COLO829 (cell line): ENCODE measurements at places on chromosomes 5 and 9.
A peak's percentile ranks its signal among the peaks of the same experiment; 100 is the strongest.

GRCh38 chr5:95027151-95027721 is 257.7 kb downstream of the MCTP1 start:
- DNase-seq = no peak

- no peak for DNase-seq
Observed at GRCh38 chr9:33260372-33260771, 4.1 kb downstream of the BAG1 start.

DNA sequence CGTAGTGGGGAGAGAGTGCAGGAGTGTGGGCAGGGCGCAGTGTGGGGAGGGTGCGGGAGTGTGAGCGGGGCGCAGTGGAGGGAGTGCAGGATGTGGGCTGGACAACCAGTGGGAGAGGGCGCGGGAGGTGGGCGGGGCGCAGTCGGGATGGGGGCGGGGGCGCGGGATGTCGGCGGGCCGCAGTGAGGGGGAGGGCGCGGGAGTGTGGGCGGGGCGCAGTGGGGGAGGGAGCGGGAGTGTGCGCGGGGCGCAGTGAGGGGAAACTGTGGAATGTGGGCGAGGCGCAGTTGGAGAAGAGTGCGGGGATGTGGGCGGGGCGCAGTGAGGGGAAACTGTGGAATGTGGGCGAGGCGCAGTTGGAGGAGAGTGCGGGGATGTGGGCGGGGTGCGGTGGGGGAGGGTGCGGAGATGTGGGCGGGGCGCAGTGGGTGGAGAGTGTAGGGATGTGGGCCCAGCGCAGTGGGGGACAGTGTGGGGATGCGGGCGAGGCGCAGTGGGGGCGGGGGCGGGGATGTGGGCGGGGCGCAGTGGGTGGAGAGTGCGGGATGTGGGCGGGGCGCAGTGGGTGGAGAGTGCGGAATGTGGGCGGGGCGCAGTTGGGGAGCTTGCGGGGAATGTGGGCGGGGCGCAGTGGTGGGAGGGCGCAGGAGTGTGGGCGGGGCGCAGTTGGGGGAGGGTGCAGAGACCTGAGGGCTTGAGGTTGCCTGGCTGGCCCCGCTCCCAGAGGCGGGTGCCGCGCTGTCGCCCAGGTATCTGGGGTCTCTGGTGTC is at the start of gene NXNL2:
Gene NXNL2 (plus strand): TSS at position 723 of the 770 bp plus-strand sequence. CDS start 257 bp downstream, outside the sequence.
- DNase-seq = peak; percentile 57

DNA sequence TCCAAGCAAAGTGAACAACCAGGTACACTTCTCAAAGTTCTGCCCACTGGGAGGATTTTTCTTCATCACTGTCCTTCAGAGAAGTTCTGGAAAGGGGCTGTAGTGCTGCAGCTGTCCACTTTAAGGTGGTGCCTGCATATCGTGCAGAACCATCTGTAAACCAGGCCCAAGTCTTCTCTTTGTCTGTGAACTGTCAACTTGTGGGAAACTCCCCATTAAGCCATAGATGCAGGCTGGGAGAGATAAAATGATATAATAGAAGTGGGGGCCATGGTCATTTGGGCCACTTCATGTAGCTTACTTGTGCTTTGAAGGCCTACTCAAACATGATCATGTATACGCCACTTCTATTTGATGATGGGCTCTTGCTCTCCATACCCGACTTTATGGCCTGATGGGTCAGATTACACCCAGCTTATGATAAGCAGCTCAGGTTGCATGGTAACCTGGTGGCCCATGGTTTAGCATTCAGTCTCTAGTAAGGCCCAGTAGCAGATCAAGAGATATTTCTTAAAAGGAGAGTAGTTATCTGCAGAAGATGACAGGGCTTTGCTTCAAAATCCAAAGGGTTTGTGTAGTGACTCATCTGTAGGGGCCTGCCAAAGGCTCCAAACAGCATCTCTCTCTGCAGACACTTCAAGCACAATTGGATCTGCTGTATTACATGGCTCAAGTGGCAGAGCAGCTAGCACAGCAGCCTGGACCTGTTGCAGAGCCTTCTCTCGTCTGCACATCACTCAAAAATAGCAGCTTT is 15.7 kb upstream of the BTF3 start:
- no peak for DNase-seq

DNA sequence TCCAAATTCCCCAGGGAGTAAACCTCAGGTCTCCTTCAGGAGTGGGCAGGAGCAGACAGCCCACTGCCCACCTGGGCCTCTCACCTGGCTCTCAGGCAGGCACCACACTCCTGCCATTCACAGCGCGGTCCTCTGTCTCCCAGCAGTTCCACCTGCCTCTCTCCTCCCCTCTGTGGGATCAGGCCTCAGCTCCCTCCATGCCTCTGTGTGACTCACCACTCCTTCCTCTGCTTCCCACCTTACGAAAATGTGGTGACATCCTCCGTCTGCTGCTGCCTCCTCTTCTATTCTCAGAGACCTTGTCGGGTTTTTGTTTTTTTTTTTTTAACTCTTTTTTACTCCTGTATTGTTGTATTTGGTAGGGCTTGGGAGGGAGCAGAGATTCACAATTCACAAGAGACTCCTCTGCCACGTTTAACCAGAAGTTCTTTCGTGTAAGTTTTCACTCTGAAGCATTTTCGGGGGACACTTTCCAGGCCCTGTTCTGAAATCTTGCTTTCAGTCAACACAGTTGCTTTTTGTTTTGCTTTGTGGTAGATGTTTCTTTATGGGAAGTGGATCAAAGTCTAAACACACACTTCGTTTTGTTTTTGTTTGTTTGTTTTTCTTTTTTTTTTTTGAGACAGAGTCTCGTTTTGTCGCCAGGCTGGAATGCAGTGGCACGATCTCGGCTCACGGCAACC is 21.1 kb upstream of the CDKN2AIPNL start:
- no peak for DNase-seq

- DNase-seq = no peak
Observed at GRCh38 chr5:87405472-87406155, 7.1 kb downstream of the CCNH start.

- DNase-seq = no peak
Observed at GRCh38 chr9:18890372-18890771, 142.6 kb downstream of the SAXO1 start.

- no peak for DNase-seq
Observed at GRCh38 chr5:142981886-142982820, 212.0 kb downstream of the ARHGAP26 start.

GRCh38 chr9:110170357-110171257 is 37.4 kb downstream of the C9orf152 start:
- DNase-seq = no peak

DNA sequence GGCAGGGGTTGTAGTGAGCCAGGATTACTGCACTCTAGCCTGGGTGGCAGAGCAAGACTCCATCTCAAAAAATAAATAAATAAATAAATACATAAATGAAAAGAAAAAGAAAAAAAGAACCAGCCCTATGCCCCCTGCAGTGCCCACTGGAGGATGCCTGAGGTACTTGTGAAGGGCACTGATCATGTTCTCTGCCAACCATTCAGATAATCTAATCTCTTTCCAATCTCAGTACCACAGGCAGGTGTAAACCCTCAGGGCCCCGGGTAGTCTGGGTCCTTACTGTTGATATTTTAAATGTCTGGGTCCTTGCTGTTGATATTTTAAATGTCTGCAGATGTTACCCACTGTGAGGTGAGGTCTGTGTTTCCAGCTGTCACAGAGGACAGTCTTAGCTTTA is 321.8 kb upstream of the ADCY2 start:
- no peak for DNase-seq

- peak; percentile 75 for DNase-seq
Observed at GRCh38 chr9:127557466-127557869, 54.6 kb upstream of the STXBP1 start.

DNA sequence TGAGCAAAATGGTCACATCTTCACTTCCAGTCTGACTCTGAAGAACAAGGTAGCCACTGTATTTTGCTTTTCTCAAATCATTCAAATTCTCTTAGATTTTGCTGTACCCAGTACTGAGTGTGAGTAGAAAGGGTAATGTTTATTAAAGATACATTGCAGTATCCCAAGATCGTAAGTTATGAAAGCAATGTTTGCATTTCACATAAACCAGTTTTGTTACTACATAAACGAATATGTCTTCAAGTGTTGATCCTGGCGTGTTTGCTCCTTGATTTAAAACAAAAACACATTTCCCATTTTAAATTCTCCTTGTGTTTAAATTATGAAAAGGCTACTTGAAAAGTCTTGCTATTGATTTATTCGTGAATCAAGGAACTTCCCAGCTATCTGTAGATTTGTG is 22.0 kb downstream of the SNX30 start:
- DNase-seq = no peak

DNA sequence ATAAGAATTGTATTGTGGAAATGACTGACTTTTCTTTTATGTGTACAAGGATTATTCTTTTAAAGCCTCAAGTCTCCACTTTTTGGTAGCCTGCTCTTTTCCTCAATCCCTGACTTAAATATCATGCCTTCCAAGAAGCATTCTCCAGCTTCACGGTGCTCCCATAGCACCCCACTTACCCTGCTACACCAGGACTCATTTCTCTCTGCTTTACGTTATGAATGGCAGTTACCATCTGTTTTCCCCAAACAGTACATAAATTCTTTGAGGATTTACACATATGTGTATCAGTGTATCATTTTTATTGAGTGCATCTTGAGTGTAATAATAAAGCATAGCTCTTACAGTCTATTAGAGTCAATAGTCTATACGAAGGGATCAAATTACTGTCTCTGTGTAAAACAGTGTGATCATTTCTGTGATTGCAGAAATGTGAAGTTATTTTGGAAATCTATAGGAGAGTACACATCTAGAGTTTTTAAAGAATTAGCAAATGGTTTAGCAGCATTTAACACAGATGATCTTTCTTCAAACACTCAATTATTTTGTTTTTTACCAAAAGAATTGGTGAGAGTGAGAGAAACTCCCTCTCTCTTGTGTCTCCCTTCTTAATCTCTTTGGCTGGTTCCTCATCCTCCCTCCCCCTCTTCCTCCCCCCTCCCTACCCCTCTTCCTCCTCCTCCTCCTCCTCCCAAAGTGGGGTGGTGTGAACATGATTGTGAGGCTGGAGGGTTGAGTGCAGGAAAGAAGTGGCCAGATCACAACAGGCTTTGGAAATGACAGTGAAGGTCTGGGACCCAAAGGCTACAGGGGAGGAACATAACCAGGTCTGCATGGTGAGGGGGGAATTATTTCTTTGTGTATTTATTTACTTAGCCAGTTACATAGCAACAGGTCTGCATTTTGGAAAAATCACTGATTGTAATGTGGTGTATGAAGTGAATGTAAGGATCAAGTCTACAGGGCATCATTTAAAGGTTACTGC is 27.6 kb upstream of the ECM2 start:
- no peak for DNase-seq

GRCh38 chr9:83062651-83063527 is at the start of gene RASEF:
Gene RASEF (minus strand): TSS chr9:83063142. CDS start chr9:83062867, 275 bp downstream.
- DNase-seq = no peak

- DNase-seq = no peak
Observed at GRCh38 chr5:17912794-17913193, 278.5 kb downstream of the TAF11L14 start.

DNA sequence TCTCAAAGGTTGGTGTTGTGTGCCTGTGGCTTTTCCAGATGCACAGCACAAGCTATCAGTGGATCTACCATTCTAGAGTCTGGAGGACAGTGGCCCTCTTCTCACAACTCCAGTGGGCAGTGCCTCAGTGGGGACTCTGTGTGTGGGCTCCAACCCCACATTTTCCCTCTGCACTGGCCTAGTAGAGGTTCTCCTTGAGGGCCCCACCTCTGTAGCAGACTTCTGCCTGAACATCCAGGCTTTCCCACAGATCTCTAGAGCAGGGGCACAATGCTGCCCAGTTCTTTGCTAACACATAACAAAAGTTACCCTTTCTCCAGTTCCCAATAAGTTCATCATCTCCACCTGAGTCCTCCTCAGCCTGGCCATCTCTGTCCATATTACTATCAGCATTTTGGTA is 102.1 kb upstream of the ANKRD55 start:
- no peak for DNase-seq

DNA sequence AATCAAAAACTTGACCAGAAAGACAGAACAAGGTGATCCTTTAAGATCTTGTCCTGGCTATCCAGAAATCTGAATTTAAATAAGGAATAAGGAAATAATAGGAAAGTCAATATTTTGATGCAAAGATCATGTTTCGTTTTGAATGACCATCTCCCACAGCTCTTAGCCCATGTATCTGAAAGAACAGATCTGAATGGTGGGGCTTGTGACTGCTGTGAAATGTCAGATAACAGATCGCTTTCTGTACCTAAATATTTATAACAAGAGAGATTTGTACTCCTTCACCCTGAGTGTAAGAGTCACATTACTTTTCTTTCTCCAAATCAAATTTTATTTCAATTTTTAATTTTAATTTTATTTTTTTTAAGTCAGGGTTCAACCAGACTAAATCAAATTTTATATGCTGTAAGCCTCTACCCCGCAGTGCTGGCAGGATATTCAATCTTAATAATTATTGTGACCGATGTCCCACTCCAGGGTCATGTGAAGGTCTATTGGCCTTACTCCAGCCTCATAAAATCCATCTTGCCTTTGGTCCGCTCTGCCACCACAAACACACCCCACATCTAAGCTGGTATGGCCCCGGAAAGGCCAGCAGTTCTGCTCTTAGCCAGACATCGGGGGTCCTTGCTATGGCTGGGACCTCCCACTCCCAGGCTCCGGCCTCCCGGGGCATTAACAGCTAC is 7.0 kb upstream of the SLC26A2 start:
- no peak for DNase-seq

GRCh38 chr5:14445013-14445412 is 136.6 kb upstream of the OTULINL start:
- DNase-seq = no peak

DNA sequence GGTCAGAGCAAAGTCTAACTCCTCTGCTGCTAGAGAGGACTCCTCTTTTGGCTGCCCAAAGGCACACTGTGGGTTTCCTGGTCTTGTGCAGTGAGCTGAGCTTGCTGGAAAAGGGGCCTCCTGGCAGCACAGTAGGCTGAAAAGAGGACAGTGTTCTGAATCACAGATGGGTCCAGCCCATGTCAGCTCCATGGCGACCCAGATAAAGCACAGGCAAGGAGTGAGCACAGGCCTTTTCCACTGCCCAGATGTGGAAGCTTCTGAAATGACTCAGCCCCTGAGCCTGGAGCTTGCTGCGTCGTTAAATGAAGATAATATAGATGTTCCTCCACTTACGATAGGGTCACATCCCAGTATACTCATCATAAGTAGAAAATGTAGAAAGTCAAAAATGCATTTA is 8.1 kb downstream of the CCDC180 start:
- no peak for DNase-seq

GRCh38 chr5:111242606-111243005 is 18.4 kb downstream of the CAMK4 start:
- no peak for DNase-seq

- peak; percentile 9 for DNase-seq
Observed at GRCh38 chr5:53035868-53036381, 46.8 kb downstream of the ITGA2 start.

DNA sequence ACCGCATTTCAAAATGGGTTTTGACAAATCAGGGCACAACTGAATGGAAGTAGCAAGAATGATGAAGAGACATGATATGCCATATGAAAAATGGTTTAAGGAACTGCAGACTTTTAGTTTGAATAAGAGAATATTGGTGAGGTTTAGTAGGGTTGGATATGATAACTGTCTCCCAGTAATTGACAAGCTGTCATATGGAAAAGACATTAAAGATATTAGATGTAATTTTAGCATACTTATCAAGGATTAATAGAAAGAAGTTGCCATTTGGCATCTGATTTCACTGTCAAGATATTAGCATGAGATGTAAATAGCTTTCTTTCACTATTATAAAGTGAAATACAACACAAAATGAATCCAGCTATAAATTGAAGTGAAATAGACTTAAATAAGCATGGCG is 169.0 kb upstream of the MPDZ start:
- no peak for DNase-seq
